ENCODE measurements at places on chromosomes 11 and 22.

DNA sequence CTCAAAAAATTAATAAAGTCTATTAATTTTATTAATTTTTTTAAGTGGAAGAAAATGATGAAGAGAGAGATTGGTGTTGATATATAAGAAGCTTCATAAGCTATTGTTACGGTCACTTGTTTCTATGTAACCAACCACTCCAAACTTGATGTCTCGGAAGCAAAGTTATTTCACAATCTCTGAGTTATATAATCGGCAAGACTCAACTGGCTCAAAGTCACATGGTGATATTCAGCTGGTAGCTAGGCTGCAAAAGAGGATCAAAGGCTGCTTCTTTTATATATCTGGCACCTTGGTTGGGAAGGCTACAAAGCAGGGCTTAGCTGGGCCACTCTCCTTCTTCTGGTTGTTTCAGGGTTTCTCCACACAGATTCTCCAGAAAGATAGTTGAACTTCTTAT, 245.1 kb upstream of the ARHGAP42 start:
- DNase-seq = no peak

DNA sequence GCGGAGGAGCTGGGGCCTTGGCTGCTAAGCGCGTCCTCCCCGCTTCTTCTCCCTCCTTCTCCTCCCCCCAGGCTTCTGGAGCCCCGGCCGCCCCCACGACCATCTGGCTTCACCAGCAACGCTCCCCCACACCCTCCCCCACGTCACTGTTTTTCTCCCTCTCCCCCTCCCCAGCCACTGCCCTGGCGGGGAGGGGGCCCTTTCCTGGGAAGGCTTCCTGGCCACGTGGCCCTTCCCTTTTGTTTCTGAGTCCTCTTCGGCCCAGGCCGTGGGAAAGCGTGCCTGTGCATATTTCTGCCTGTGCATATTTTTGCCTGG, 27.7 kb downstream of the RTN4R start:
- DNase-seq = no peak

DNA sequence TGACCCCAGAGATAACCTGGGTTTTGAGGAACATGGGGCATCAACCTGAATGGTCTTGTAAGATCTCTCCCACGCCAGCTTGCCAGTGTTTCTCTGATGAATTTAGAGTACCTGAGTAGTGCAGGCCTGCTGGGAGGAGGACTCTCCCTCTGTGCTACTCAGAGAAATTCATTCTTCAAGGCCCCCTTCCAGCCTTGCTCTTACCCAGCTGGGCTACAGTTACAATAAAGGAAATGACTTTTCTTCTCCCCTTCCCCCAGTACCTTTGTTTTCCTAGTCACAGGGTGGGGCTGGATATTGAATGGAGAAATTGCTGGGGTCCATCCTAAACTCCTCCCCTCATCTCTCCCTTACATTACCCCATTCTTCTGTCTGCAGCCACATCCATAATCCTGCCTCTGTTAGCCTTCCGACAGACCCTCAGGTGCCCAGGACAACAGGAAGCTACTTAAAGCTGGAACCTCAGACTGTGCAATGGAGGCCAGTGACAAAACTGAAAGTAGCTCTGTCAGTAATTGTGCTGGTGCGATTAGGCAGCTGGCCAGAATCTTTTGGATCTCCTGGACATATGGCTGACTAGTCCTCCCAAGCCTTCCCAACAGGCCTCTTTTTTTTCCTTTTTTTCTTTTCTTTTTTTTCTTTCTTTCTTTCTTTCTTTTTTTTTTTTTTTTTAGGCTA, 17.4 kb downstream of the LIMK2 start:
- DNase-seq = no peak

- DNase-seq = peak; percentile 74
These were observed 30.7 kb downstream of the TOM1 start for GRCh38 chr22:35330258-35330861.

DNA sequence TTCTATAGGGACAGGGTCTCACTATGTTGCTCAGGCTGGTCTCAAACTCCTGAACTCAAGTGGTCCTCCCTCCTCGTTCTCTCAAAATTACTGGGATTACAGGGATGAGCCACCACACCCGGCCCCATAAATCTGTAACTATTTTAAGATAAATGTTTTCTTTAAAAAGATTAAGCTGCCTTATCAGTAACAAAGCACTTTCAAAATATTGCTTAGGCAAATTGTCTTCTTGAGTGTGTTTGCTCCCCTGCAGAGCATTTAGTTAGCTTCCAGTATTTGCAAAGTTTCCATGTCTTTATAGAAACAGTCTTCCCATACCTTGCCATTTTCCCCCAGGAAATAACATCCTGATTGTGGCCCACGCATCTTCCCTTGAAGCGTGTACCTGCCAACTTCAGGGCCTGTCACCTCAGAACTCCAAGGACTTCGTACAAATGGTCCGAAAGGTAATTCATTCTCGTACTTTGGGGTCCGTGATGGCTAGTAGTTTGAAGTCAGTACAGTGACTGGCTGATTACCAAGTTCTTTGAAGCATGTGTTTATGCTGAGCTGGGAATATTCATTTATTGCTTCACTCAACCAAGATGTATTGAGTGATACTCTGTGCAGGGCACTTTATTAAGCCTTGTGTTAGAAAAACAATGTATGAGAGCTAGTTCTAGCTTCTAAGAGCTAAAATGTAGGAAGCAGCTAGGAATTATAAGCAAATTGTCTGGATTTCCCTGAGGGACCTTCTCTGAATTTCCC, 30.4 kb upstream of the CRTAM start:
- DNase-seq = no peak

DNA sequence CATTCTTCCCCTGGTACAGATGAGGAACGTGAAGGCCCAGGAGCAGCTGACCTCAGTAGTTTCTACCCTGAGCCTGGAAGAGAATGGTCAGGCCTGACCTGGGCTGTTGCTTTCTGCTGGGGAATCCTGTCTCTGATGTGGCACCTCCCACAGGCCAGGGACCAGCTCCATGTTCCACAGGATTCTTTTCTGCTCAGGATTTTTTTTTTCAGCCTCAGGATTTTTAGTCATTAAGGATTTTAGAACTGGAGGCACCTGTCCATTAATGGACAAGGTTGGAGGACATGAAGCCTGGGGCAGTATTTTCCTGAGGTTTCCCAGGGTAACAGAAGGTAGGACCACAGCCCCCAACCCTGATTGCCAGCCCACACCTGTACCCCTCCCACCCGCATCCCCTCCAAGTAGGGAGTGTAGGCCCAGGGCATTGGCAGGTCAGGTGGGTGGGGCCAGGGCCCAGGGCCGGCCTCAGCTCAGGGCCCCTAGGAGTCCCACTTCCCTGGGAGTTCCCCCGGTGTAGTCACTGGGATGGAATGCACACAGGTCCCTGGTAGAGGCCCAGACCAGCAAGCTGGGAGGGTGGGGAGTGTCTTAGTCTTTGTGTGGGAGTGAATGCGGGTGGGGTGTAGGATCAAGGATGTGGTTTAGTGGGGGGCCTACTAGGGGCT, 16.1 kb downstream of the BIK start:
- no peak for DNase-seq

DNA sequence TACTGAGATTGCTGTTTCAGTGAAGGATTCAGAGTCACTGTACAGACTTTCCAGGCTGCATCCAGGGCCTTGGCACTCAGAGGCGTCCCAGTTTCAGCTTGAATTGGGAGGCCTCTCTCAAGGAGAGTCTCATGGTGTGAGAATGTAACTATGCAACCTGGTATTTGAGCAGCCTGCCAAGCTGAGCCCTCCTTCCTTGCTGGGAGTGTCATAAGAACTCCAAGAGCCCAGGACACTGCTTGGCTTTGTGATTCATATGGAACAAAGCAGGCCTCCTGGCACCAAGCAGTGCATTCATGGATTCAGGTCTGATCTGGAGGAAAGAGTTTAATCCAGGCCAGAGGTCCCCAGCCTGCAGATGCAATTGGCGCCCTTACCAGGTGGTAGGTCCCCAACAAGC, 171.7 kb downstream of the DBX1 start:
- no peak for DNase-seq

DNA sequence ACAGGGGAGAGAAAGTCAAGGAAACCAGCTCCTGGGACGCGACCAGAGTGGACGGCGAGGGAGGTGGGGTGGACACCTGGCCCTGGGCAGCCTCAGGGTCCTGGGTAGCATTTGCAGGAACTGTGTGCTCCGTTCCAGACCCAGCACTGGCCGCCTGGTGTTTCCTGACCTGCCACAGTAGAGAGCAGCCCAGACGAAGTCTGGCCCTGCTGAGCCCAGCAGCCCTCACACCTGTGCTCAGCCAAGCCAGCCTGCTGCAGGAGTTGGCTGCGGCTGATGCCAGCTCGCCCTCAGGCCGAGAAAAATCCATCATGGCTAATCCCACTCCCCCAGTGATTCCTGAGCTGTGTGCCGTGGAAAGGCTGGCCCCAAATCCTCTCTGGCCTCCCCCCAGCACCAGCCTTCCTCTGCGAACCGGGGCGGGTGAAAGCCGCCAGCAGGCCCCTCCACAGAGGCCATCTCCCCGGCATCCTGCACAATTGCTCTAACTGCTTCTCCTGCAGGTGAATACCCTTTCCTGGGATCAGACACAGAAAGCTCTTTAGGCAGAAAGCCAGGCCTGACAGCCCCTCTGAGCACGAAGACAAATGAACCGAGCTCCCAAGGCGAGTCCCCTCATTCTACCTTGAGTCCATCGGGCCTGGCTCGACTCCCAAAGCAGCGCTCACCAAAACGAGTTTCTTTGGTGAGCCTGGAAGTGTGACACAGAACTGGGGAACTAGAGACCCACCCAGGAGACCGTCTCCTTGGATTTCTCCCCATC, 88.6 kb downstream of the RTL6 start:
- no peak for DNase-seq

GRCh38 chr11:62922653-62923431, 1.7 kb upstream of the CHRM1 start:
- peak; percentile 74 for DNase-seq

DNA sequence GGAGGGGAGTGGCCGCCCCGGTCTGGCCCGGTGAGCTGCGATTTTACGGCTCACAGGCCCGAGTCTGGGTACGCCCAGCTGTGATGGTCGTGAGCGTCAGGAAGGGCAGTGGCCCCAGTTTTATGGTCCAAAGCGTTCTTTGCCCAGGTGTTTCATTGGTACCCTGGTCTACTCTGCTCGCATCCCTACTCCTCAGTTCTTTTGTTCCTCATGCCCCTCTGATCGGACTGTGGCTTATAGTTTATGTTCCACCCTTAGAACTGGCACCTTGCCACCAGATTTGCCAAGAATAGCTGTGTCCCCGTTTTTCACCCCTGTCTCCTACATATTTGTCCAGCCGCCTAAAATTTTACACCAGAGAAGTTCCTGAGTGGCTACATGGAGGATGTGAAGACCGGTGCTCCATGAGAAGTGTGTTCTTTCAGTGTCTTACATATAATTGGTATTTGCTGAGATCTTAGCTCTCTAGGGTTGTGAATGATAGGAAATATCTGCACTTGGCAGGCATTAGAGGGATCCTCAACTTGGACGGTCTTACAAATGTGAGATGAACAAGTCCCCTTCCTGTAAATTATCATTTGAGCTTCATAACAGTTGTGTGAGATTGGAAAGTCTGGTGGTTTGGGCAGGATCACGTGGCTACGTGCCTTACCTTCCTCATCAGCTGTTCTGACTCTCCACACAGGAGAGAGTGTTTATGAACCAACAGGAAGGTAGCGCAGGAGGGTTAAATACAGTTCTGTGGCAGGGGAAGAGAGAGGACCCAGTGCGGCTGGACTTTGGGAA, 1.1 kb downstream of the PANX1 start:
- DNase-seq = no peak

DNA sequence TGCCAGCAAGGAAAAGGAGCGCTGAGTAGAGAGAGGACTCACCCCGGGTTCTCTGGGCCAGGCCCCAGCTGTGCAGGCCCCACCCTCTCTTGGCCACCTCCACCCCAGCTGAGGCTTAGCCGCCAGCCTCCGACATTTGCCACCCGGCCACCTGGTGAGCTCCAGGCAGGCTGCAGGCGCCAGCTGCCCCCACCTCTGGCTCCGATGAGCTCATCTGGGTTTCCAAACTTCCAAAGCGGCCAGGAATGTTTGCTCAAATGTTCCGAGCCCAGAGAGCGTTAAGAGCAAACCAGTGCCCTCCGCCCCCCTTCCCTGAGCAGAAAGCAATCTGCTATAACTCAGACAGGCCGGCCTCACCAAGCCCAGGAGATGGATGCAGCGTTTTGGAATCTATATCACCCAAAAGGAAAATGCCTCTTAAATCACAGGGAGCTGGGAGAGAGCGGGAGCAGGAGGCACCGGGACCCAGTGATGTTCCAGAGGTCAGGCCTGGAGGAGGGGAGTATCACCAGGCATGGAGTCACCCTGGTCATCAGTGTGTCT, 9.1 kb upstream of the MN1 start:
- DNase-seq = no peak

GRCh38 chr11:108670451-108670850, 5.6 kb downstream of the DDX10 start:
- no peak for DNase-seq

- no peak for DNase-seq
These were observed 350.1 kb upstream of the C11orf87 start for GRCh38 chr11:109071712-109072524.

- DNase-seq = no peak
These were observed 66.0 kb upstream of the FTH1 start for GRCh38 chr11:62033191-62034035.

- no peak for DNase-seq
These were observed 251.8 kb upstream of the KIRREL3 start for GRCh38 chr11:127252321-127252720.

- no peak for DNase-seq
These were observed 102.3 kb upstream of the TENM4 start for GRCh38 chr11:79543101-79543500.

- no peak for DNase-seq
These were observed 194.5 kb downstream of the SNX19 start for GRCh38 chr11:130721736-130722135.

DNA sequence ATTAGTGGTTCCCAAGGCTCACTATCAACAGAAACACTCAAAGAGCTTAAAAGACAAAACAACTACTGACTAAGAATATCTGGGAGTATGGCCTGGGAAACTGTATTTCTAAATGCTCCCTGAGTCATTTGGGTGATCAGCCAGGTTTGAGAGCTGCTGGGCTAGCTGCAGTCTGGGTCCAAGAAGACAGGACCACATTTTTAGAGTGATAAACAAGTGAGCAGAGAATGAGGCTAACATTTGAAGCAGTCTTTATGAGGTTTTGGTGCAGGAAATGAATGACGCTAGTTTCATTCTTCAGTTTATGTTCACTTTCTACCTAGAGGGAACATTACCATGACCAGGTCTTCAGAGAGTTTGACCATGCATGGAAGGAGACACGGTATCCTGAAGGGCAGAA, 97.7 kb downstream of the TEAD1 start:
- no peak for DNase-seq

DNA sequence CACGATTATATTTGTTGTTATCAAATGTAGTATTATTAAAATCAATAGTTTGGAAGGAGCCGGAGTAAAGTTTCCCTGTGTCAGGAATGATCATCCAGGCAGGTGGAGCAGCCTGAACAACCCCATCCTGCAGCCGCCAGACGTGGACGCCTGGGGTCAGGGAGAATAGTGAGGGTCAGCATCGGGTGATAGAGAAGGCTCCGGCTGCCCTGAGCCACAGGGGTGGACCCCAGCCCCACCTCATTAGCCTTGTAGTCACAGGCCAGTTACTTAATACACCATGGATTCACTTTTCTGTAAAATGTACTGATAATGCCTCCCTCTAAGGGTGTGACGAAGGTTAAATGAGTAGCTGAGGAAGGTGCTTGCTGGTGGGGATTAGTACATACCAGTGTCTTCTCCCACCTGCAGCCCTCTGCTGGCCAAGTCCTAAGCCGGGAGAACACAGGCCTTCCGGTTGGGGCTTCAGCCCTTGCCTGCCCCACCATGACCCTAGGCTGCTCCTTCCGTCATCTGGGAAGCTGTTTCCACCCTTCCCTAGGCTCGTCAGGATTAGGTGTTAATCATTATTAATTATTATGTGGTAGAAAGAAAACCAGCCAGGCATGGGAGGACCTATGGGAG, 14.9 kb downstream of the TMEM121B start:
- DNase-seq = no peak

- no peak for DNase-seq
These were observed 48.6 kb downstream of the MTNR1B start for GRCh38 chr11:93017821-93018690.
